ENCODE measurements at places on chromosomes 6 and 20.

DNA sequence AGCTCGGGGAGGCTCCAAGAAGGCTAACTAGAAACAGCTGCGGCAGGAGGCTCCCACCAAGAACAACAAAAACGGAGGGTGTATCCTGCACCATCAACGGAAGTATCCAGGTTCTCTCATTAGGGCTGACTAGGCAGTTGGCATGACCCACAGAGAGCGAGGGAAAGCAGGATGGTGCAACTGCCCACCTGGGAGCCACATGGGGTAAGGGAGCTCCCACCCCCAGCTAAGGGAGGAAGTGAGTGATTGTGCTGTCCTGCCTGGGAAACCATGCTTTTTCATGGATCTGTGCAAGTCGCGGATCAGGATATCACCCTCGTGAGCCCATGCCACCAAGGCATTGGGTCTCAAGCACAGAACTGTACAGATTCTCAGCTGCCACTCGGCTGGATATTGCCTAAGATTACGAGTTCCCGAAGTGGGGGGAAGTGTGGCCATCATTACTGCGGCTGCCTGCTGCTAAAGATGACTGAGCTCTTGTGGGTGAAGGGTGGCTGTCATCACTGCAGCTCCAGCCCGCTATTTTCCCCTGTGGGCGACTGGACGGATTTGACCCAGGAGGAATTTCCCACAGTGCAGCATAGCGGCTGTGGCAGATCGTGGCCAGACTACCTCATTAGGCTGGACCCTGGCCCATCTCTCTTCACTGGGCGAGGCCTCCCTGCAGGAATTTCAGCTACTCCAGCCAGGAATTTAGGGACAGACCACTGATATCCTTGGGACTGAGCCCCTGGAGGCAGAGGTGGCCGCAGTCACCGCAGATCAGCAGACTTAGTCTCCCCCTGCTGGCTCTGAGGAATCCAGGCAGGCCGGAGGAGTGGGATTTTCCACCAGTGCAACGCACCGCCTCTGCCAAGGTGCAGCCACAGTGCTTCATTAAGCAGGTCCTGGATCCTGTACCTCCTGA, 515.7 kb downstream of the FRK start:
- DNase-seq, result no peak

- no peak for DNase-seq
Observed at GRCh38 chr6:41171908-41172307, 9.0 kb upstream of the TREM2 start.

DNA sequence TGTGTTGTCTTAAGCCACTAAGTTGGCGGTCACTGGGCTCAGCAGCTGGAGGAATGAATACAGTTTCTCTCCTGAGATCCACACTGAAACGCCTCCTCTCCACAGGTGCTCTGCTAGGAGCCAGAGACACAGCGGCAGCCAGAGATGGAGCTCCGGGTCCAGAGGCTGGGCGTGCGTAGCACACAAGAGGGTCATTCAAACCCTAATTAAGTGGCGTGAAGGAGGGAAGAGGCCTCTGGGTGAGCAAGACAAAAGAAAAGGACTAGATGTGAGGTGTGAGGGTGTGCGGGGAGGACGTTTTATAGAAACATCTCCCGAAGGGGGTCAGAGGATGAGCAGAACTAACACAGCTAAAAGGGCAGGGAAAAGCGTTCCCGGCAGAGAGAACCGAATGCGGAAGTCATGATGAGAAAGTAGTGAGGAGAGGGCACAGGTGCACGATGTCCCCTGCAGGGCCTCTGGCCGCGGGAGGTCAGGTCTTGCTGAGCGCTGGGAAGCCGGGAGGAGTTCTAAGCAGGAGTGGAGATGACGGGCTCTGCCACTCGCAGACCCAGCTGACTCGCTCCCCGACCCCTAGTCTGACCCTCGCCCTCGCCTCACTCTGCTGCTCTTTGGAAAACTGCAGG, 54.4 kb downstream of the BMP7 start:
- no peak for DNase-seq

DNA sequence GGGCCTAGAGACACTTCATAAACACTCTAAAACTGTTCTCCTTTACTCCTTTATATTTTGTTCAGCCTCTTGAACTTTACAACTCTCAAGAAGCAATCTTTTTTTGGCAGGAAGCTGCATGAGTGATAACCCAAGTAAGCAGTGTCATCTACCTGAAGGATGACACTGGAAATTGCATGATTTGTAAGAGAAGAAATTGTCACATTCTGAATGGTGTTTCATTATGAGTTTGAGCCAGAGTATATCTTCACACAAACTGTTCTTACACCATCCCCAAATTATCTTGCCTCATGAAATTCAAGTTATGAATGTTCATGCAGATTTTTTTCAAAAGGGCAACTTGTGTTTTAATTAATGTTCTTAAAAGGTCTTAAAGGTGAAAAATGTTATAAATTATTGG, 799.3 kb downstream of the TBC1D32 start:
- no peak for DNase-seq

DNA sequence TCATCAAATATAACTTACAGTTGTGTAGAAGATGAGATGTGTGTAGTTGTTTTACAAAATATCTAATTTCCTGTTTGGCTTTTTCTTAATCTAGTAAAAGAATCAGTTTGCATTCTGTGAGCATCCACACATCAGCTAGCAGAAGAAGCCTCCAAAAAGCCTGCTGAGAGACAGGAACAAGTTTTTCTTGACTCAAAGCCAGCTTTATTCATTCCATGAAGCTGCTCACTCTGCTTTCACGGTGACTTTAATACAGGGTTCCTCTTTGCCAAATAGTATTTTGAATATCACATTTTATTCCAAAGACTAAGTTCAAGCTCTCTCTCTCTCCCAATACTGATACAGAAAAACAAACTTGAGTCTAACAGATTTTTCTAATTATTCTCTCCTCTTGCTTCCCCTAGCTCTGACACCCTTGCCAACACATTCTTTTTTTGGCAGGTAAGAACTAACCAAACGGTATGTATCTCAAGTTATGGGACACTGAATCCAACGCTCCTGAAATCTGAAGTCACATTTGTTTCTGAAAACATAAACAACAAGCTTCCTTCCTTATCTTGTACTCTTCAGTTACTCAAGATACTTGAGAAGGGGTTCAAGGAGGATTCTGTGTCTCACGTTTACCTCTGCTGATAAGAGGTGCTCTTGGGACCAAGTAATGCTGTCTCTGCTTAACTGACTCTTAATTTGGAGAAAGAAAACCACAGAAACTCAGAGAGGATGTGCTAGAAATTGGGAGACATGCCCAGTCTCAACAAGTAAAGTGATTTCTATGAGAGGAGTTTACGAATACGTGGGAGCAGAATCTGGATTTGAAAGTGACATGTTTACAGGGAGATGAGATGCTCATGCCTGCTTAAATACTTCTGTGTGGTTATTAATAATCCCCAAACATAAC, 184.2 kb upstream of the SPTLC3 start:
- DNase-seq, result no peak

GRCh38 chr6:146103416-146104072, 74.7 kb downstream of the GRM1 start:
- no peak for DNase-seq

GRCh38 chr20:16528078-16528477, 45.2 kb downstream of the KIF16B start:
- no peak for DNase-seq

GRCh38 chr6:170089963-170090362, 200.9 kb downstream of the DLL1 start:
- no peak for DNase-seq

- no peak for DNase-seq
Observed at GRCh38 chr20:49700411-49701185, 13.1 kb downstream of the B4GALT5 start.

DNA sequence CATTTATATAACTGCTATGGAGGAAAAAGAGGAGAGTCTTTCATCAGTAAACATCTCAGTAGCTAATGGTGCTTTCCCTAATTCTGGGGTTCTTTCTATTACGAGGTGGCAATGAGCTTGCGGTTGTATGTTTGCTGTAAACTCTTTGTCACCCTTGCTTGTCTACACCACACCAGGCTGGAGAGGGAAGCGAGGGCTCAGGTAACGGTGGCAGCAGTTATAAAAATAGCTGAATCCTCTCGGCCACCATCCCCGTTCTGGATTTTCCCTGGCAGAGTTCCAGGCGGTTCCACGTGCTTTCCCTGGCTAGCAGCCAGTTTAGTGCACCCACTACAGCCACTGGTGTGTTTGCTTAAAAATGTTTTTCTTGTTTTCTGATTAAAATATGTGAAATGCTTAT, 39.0 kb downstream of the MAS1 start:
- no peak for DNase-seq

DNA sequence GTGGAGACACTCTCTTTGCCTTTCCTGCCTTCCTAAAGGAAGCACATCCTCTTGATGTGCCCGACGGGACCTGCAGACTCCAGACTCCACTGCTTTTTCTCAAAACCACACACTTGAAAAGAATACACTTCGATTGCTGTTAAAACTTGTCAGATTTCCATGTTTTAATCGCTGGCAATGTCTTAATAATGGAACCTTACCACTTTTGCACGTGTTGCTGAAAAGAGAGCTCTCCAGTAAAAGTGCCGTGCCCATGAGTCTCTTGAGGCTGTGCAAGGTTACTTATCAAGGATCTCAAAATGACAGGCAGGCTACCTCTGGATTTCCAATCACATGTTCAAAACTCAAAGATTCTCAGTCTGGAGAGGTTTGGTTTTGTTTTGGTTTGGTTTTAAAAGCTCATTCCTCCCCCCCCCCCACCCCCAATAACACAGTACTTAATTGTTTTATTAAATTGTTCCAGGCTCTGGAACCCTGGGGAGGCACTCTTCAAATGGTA, 12.0 kb upstream of the TFAP2A start:
- no peak for DNase-seq

DNA sequence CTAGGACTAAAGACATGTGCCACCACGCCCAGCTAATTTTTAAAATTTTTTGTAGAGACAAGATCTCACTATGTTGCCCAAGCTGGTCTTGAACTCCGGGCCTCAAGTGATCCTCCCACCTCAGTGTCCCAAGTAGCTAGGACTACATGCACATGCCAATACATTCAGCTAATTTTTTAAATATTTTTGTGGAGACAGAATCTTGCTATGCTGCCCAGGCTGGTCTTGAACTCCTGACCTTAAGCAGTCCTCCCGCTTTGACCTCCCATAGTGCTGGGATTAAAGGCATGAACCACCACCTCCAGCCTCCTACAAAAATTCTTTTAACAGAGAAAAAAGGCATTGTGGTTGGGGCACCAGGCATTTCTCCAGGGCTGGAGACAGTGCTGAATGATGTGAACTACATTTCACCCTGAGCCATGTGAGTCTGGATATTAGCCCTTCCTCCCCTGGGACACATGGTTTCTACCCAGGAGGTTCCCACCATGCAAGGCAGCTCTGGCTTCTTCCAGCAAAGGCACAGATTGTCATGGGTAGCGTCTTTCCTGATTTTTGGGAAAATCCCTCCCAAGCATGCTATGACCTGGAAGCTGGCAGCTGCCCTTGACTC, 36.3 kb upstream of the CMTR1 start:
- DNase-seq, result no peak

DNA sequence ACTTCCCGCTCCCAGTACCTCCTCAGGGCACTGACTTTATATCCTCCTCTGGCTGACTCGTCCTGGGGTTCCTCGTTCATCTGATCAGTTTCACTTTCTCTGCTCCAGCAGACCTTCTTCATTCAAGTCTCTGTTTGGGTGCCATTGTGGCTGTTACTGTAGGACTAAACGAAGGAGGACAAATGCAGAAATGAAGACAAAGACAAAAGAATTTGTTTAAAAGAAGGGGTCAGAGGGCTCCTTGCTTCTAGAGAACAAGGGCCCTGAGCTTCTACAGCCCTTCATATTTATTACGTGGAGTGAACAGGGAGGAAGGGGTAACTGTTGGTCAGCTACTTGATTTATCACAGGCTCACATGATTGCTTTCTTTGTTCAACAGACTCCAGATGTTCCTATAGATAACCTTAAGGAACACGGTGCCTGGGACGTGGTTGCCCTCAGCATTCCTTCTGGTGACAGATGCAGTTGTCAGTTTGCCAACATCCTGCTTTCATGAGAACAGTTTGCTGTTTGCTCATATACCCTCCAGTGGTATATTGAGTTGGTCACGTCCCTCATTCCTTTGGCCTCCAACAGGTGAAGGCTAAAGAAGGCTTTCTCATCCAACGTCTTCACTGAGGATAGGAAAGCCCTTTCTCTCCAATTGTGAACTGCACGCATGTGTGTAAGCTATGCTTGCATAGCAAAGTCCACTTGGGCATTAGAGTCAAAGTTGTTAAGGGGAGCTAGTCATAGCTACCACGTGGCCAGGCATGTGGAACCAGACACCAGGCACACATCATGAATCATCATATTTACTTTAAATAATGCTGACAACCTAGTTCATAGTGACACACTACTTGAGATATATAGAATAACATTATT, 69.1 kb upstream of the BTN3A2 start:
- DNase-seq, result no peak

GRCh38 chr20:20549704-20550103, 162.7 kb downstream of the RALGAPA2 start:
- no peak for DNase-seq

GRCh38 chr6:7515363-7515762, 26.1 kb upstream of the DSP start:
- no peak for DNase-seq

DNA sequence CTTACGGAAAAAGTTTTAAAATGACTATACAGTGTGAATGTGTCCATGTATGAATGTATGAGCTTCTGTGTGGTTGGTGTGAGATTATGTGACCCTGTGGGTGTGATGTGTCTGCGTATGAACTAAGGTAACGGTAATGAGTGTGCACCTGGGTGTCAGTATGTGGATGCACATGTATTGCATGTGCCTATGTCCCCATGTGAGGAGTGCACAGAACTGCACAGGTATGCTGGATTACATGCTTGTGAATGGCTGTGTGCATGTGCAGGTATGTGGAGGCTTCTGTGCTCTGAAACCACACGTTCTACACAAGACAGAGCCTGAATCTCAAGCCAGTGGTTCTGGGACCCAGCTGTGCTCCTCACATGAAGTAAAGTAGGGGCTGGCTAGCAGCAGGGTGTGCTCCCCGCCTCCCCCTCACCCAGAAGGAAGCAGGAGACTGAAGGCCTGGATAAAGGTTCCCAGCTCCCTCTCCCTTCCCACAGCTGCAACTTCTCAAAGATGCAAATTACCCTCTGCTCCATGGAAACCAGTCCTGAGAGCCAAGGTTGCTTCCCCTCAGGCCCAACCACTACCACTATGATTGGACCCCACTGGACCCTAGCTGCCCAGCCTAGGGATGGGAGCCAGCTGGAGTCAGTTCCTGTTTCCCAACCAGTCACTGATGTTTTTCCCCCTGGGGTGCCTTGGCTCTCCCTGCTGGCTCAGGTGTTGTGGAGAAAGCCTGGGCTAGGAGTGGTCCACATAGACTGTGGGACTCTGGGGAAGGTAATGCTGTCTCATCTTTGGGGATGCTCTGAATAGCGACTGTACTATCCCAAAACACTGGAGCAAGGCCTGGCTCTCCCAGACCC, 24.8 kb upstream of the SPDEF start:
- peak; percentile 77 for DNase-seq

DNA sequence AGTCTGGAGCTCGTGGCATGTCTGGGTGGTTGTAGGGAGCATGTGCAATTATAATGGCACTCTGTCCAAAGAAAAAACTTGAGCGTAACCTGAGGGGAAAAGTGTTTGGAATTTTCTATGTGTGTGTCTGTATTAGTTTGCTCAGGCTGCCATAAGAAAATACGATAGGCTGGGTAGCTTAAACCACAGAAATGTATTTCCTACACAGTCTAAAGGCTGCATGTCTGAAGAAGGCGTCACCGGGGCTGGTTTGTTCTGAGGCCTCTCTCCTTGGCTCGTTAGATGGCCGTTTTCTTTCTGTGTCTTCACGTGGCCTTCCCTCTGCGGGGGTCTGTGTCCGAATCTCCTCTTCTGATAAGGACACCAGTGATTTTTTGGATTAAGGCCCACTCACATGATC, 59.0 kb downstream of the IGF2R start:
- DNase-seq, result no peak
